LHCN-M2 (cell line): ENCODE measurements at places on chromosomes 6 and 20.

- DNase-seq: no peak
Observed at GRCh38 chr6:131372535-131372934, 200.5 kb upstream of the ARG1 start.

- no peak for DNase-seq
Observed at GRCh38 chr6:25452031-25452430, 172.9 kb downstream of the CARMIL1 start.

GRCh38 chr6:17622144-17622543, 22.0 kb downstream of the FAM8A1 start:
- DNase-seq: peak; percentile 7

- DNase-seq: no peak
Observed at GRCh38 chr6:168540713-168541291, 99.8 kb downstream of the SMOC2 start.

DNA sequence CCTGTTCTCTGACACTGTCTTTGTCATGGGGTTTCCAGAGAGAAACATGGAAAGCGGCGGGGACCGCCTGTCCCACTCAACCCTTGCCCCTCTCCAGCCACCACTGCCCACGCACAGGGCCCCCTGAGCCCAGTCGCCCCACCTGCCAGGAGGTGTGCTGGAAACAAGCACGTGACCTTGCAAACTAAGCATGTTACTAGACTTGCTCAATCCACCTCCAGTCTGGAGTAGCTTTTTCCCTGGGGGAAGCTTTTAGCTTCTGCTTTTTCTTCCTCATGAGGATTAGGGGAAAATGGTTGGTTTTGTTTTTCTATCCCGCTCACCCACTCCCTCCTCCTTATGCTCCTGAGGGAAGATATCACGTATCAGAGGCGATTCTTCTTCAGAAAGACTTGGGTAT, 105.7 kb downstream of the PLEKHG1 start:
- DNase-seq: no peak

DNA sequence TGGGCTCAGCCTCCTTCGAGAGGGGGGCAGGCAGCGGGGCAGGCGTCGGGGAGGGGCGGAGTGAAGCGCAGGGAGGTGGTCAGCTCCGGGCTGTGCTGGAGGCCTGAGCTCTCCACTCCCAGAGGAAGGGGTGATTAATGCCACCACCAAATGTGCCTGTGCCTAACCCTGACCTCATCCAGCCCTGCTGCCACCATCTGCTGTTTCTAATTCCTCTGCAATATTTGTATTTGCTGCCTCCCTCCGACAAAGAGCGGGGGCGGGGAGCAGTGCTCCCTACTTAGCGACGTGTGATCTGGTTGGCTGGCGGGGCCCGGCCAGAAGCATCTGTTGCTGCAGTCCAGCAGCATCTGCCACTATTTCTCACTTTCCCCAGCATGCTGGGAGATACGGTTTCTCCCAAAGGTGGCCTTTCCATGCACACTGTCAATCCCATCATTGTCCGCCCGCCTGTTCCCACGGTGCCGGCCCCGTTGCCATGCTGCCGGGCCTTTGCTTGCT, 47.0 kb downstream of the DLL1 start:
- peak; percentile 74 for DNase-seq

DNA sequence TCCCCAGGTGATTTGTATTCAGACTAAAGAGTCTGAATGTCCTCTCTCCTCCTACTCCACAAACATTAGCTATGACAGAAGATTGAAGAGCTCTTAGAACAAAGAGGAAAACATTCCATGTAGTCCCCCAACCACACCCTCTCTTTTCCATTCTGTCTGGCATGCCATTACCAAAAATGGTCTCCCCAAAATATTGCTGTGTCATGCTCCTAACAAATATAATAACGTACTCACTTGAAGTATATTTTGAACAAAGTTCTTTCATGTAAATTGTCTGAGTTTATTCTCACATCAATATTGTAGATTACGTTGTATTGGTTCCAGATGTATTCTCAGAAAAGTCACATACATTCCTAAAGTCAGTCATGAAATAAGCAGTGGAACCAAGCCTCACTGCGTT, 467.3 kb upstream of the IRAK1BP1 start:
- DNase-seq: no peak

GRCh38 chr6:157625764-157626163, 197.3 kb upstream of the SNX9 start:
- peak; percentile 36 for DNase-seq

DNA sequence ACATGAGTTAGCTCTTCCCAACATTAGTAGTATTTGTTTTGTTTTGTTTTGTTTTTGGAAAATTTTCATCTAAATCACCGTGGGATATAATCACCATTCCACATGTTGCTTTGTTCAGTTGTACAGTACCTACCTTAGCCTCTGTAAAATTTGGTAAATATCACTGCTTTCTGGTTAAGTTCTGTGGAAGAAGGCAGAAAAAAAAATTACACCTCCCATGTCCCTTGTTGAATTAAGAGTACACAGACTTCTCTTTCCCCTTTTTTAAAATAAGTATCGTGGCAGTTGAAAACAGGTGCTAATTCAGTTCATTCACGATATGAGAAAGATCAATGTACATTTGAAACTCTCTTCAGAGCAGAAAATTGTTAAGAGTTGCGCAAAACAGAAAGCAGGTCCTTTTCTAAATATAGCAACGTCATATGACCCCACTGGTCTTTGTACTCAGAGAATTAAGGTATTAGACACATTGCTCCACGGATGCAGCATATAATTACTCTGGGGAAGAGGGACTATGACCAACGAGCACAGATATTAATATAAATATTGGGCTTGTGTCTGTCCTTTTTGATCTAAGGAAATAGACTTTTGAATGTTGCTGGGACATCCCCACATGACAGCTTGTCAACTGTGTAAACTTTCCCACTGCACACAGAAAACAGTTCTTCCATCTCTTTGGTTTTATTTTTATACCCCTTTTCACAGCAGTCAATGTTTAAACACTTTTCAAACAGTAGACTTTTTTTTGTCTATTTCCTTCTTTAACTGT, 58.6 kb upstream of the ZNF217 start:
- DNase-seq: peak; percentile 44

GRCh38 chr6:44076356-44077213, 50.7 kb downstream of the MRPL14 start:
- DNase-seq: no peak

GRCh38 chr6:21596949-21597682, 3.6 kb downstream of the SOX4 start:
- DNase-seq: peak; percentile 55

- no peak for DNase-seq
Observed at GRCh38 chr6:136607204-136607931, 57.1 kb upstream of the MAP7 start.

DNA sequence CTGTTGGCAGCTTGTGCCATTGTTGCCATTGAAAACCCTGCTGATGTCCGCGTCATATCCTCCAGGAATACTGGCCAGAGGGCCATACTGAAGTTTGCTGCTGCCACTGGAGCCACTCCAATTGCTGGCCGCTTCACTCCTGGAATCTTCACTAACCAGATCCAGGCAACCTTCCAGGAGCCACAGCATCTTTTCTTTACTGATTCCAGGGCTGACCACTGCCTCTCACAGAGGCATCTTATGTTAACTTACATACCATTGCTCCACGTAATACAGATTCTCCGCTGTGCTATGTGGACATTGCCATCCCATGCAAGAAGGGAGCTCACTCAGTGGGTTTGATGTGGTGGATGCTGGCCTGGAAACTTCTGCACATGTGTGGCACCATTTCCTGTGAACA, 221.8 kb upstream of the FAM83B start:
- DNase-seq: no peak

- DNase-seq: peak; percentile 18
Observed at GRCh38 chr6:75430631-75431325, 62.8 kb downstream of the FILIP1 start.
